ENCODE measurements at places on chromosomes 1 and 21.

DNA sequence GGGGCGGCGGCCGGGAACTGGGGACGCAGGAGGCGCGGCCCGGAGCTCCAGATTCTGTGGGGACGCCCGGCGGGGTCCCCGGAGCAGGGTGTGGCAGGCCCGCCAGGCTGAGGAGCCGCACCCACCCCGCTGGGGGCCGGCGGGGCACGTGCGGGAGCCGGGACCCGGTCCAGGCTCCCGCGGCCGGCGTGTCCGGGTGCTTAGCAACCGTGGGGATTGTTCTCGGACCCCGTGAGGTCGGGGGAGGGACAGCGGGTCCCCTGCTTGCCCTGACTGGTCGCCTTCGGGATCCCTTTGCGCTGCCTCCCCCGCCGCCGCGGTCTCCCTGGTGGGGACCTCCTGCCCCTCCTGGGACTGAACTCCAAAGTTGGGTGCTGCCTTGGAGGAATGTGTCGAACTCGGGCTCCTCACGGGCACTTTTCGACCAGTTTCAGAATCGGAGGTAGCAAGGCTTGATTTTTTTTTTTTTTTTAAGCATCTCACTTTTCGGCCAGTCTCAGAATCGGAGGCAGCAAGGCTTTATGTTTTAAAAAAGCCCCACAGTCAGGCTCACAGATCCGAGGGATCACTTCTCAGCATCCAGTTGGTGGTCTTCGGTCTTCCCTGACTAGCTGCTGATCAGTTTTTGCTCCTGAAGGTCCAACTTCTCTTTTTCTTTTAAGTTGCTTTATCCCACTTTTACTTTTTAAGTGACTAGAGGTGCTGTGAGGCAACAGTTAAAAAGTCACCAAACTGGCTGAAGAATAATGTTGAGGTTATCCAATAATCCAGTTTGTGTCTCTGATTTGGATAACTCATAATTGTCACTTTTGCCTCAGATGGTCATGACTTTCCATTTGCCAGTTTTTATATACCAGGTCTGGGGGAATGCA, 648 bp downstream of the FAM76A start:
- peak; percentile 61 for DNase-seq

GRCh38 chr1:52234708-52235107, 92.8 kb downstream of the ZFYVE9 start:
- DNase-seq, result no peak

GRCh38 chr1:24177161-24177560, 9.9 kb downstream of the IFNLR1 start:
- no peak for DNase-seq

DNA sequence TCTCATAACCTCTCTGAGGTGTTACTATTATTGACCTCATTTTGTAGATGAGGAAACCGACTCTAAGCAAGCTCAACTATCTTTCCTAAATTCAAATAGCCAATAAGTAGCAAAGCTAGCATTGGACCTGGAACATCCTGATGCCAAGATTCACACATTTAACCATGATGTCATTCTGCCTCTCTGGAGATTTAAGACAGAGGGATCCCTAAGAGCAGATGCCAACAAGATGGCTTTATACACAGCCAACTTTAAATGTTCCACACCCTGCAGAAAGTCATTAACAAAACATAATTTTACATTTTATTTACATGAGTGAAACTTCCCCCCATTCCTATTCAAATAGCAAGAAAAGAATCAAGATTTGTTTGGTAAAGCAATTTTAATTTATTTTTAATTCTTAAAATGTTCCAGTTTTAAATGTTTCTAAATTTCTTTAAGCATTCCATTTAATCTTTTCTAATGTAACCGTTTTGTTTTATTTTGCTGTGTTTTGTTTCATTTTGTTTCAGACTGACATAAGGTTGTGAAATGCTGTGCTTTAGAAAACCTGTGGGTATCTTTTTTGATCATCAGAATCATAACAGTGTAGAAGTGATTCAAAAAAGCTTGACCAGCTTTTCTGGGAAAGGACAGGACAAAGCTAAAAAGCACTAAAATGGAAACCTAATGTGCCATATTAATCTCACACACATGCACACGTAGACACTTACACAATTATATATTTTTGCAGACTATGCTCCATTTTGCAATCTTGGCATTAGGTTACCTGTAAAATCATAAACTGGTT, 7.6 kb upstream of the VAV3 start:
- DNase-seq, result no peak

- DNase-seq, result no peak
Observed at GRCh38 chr21:34204481-34205439, 131.4 kb downstream of the MRPS6 start.

DNA sequence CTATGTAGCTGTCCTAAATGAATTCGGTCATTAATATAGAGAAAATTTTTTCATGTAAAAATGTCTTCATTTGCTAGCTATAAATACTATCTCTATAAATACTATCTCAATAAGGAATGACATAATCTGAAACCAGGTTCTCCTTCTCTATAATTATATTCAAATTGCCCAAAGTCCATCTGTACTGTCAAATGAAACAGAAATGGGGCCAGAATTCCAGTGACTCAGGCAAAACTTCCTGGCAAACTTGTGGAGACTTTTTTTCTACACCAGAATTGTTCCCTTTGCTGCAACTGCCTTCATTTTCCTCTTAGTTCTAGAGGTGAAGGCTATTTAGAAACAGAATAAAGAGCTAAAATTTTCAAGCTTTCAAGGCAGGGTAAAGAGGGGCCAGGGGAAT, 152.5 kb downstream of the KCNH1 start:
- no peak for DNase-seq

- DNase-seq, result no peak
Observed at GRCh38 chr21:33432496-33432895, 29.3 kb downstream of the IFNGR2 start.

GRCh38 chr1:154998818-154999570, 3.6 kb upstream of the ZBTB7B start:
- no peak for DNase-seq
